Activated CD4-positive, CD25-positive, alpha-beta regulatory T cell (primary cell): ENCODE measurements at places on chromosomes 11 and 22.

GRCh38 chr22:19036523-19037273 lies 85.5 kb downstream of the DGCR2 start:
- DNase-seq: no peak

- DNase-seq: no peak
Measured at GRCh38 chr11:10050561-10050960, 243.5 kb downstream of the SBF2 start.

GRCh38 chr11:134509381-134510232 lies 97.6 kb upstream of the B3GAT1 start:
- DNase-seq: no peak

DNA sequence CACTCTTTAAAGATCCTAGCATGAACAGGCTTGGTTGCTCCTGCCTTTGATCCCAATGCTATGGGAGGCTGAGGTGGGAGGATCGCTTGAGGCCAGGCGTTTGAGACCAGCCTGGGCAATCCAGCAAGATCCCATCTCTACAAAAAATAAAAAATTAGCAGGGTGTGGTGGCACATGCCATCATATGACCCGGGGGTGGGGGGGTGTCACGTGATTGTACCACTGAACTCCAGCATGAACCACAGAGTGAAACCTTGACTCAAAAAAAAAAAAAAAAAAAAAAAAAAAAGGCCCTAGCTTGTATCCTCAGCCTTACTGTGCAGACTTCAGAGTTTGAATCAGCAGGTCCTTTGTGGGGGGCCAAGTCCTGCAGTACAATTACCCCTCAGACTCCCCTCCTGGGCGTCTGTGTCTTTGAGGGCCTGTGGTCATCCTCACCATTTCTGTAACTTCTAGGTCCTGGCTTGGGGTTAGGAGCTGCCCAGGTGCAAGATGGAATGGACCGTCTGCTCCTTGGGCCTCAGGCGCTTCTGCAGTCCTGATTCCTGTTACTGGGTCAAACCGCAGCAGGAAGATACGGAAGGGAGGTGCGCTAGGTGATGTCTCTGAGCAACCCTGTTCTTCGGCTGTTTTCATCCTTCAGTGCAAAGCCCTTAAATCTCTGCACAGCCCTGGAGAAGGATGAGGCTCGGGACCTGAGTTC lies 208.1 kb downstream of the CTTN start:
- DNase-seq: no peak

DNA sequence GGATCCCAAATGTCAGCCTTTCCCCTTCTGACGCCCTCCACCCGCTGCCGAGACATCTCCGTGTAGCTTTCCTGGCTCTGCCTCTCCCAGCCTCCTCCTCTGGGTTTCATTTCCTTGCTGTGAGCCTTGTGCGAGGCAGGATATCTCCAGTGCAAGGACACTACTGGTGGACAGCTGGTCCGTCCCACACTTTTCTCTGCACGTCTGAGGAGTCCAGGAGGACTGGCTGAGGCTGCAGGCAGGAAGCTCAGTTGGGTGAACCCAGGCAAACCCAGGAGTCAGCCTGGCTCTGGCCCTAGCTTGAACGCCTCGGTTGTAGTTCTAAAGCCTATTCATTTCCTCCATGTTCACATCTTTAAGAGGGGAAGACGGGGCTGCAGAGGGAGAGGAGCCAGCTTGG lies 145.5 kb downstream of the ST3GAL4 start:
- DNase-seq: no peak

- DNase-seq: no peak
Measured at GRCh38 chr22:26444777-26445176, 15.7 kb downstream of the ASPHD2 start.

- DNase-seq: no peak
Measured at GRCh38 chr11:85123752-85124231, 503.4 kb downstream of the DLG2 start.

- no peak for DNase-seq
Measured at GRCh38 chr11:123258877-123259276, 63.8 kb upstream of the CLMP start.

DNA sequence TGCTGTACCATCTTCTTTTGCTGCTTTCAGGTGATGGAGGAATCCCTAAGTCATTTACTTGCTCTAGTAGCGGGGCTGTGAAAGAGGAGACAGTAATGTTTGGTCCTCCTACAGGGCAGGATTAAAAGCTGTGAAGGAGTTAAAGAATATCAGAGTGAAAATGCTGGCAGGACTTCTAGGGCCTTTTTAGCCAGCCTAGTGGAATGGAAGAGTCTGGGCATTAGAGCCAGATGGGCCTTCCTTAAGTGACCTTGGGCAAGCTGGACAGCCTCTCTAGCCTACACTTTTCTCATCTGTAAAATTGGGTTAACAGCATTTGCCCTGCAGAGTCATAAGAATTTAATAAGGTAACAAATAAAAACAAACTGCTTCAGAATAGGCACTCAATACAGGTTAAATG lies 114.7 kb downstream of the RBFOX2 start:
- no peak for DNase-seq

- no peak for DNase-seq
Measured at GRCh38 chr22:44207981-44208317, 27.2 kb downstream of the PARVG start.

- no peak for DNase-seq
Measured at GRCh38 chr11:29352273-29352795, 664.5 kb downstream of the KCNA4 start.

DNA sequence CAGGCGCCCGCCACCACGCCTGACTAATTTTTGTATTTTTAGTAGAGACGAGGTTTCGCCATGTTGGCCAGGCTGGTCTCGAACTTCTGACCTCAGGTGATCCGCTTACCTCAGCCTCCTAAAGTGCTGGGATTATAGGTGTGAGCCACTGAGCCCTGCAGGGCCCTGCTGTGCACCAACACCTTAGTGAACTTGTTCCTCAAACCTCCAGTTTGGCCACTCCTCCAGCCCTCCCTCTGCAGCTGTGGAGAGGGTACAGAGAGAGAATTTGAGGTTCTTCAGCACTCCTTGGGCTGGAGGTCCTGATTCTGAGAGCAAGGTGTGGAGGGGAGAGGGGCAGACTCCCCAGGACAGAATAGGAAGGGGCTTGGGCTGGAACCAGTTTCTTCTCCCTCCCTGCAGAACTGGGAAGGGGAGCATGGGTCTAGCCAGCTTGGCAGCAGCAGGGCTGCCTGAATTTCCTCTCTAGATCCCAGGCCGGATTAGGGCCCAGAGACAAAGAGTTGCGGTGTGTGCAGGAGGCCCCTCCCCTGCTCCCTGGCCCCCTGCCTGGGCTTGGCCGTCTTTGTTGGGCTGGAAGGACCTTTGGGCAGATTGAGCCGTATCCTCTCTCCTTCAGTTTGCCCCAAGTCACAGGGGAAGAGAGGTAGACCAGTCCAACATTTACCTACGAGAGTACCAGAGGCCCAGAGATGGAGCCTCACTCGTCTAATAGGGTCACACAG lies 2.3 kb upstream of the PEX16 start:
- no peak for DNase-seq

DNA sequence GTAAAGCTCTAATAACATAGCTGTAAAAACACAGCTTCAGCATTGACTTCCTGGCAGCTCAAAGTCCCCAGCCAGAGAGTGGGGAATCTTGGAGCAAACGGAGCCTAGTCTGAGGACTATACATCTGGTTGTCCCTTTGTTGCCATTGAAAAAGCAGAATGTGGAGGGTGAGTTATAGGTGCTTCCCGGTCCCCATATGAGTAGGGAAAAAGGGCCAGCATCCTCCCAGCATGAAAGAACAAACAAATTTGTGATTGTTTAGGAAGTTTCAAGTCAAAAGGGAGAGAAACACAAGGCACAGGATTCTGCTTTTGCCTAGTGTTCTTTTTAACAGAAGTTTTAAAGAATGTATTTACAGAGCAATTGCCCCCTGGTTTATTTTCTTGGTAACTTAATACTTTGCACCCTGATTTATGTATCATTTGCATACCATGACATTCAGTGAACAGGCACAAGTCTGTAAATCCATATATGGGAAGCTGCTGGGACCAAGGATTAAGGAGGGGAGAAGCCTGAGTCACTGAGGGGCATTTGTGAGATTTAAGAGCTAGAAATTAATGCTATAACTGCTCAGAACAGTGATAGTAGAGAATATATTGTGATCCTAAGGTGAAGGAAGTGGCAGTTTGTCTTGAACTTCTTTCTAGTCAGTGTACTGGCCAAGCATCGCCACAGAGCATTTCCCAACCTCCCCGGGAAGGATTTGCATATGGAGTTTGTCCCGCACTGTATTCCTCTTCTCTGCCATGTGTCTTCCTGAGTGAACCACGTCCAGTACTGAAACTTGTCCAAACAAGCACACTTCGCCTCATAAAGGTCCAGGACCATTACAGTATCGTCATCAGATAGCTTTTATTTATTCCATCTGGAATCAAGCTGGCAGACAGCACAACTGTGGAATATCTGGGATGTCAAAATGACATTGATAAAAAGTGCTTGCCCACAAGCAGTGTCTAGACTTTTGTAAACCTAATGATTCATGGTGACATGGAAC lies 103.0 kb downstream of the DBX1 start:
- no peak for DNase-seq

GRCh38 chr11:63762654-63763495 lies 5.7 kb downstream of the ZFTA start:
- no peak for DNase-seq

GRCh38 chr11:81987829-81988472 lies 745.7 kb downstream of the FAM181B start:
- DNase-seq: no peak

DNA sequence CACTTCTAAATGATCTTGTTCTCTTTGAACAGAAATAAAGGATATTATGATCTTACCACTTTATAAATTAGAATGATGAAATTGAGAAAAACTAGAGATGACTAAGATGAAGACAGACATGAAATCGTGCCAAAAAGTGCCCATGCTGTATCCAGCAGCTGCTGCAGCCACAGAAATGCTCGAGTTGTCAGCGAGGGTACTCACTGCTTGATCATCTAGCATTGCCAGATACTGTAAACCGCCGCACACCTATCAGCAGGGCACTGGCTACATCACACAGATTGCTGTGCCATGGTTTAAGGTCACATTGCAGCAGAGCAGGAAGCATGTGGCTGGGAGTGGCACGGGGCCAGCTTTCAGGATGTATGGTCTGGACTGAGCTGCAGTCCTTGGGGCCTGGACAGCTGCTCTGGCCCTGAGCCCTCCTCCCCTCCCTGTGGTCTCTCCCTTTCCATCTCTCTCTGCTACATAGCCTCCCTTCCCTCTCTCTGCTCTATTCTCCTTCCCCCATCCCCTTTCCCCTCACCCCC lies 51.0 kb upstream of the SEPTIN5 start:
- DNase-seq: no peak

DNA sequence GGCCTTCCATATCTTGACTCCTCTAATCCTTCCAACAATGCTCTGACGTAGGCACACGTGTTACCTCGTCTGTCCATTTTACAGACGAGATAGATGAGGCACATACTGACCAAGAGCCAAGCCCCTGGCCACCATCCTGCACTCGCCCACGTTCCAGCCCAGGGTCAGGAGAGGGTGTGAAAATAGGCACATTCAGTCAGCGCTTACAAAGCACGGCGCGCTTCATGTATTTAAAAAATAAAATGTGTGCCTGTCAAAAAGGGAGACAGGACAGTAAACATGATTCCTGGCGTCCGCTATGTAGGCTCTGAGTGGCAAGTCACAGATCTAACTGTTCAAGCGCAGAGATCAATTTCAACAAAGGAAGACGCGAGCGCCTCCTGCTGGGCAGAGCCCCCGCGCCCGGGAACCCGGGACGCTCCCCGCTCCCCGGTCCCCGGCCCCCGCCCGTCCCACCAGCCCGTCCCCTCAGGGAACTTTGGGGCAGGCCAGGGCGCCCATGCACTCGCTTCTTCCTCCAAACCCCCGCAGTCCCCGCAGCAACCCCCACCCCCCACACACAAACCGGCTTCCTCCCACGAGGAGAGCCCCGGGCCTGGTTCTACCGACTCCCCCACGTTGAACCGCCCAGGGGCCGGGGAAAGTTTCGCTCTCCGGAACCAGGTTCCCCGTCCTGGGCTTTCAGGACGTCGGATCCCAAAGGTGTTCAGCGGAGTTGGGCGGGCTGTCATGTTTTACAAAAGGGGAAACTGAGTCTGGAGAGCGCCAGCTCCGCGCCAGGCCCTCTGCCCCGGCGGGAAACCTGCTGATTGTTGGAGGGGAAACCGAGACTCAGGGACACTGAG lies 10.4 kb upstream of the C1QTNF6 start:
- DNase-seq: peak; percentile 93

- DNase-seq: no peak
Measured at GRCh38 chr11:117986981-117987574, 884 bp downstream of the IL10RA start.

GRCh38 chr22:27802346-27803073 lies 954 bp upstream of the MN1 start:
- DNase-seq: no peak

- DNase-seq: no peak
Measured at GRCh38 chr11:12944889-12945288, 64.2 kb upstream of the RASSF10 start.

DNA sequence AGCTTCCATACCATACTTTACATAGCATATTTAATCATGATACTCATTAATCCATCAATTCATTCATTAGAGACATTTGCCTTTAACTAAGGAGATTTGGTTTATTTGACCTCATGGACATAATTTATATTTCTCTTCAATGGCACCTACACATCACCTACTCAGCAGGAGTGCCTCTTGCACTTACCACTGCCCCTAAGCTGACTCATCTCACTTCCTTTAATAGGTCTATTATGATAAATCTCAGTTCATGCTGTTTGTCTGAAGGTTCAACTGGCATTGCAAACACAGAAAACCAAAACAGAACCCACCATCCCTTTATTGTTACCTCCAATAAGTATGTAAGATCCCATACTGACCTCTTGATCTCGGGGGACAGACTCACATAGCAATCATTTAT lies 186.7 kb downstream of the LUZP2 start:
- no peak for DNase-seq

DNA sequence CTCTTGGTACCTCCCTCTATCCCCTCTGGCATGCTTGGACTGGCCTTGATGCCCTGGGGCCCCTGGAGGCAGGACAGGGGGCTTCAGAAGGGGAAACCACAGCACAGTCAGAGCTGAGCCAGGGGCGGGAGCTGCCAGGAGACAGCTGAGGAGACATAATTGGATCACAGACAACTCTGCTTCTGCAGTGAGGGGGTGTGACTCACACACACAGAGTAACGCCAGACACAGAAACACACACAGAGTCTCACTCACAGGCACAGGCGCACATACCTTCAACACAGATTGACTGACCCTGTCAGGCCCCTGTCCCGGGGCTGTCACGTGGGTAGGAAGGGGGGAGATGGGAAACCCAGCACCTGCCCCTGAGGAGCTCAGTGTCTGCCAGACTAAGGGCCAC lies 20.6 kb downstream of the STARD10 start:
- DNase-seq: no peak
